AG04449 (cell line): ENCODE measurements at places on chromosomes 4 and X.

DNA sequence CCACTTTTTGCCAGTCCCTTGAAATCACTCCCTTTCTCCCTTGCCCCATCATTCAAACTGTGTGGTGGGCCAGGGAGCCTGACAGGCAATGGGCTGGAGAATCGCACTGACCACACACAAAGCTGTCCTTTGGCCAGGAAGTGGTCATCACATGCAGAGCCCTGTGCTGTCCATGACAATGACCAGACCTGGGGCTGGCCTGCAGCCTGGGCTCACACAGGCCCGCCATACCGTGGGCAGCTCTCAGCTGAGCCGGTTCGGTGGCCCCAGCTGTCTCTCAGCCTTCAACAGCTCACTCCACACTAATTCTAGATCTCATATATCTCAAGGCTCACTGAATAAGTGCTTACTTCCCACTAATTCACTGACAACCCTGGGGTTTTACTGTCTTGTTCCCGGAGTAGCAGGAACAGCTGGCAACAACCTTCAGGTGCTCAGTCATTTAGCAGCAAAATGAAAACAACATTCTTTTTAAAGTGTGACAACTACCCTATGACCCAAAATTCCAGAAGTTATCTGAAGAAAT lies 48.0 kb downstream of the USP46 start:
- no peak for DNase-seq

DNA sequence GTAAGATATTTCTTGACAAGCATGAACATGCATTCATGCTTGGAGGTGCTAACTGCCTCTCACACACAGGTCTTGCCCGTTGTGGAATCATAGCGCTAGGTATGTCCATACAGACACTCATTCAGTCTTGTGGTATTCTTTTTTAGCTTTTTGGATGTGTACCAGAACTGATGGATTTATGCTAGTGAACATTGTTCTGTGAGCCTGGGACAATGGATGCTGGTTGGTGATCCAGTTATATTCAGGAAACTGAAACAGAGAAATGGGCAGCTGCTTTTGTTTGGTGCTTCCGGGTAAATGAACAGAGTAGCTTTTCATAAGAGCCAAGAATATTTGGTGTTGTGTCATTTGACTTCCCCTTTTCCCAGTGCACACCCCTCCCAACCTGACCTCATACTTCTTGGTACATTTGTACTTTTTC lies 78.9 kb upstream of the SLC4A4 start:
- DNase-seq: no peak

GRCh38 chr4:124209626-124210025 lies 502.9 kb downstream of the ANKRD50 start:
- DNase-seq: no peak

GRCh38 chr4:13509442-13509841 lies 25.3 kb upstream of the RAB28 start:
- no peak for DNase-seq

GRCh38 chr4:185099024-185099682 lies 43.9 kb upstream of the SLC25A4 start:
- DNase-seq: no peak

GRCh38 chr4:183960046-183960420 lies 54.9 kb downstream of the STOX2 start:
- DNase-seq: no peak

GRCh38 chr4:180134091-180134866 lies 2108.9 kb upstream of the TENM3 start:
- DNase-seq: no peak

- no peak for DNase-seq
Observed at GRCh38 chrX:12595720-12596119, 195.5 kb upstream of the PRPS2 start.

DNA sequence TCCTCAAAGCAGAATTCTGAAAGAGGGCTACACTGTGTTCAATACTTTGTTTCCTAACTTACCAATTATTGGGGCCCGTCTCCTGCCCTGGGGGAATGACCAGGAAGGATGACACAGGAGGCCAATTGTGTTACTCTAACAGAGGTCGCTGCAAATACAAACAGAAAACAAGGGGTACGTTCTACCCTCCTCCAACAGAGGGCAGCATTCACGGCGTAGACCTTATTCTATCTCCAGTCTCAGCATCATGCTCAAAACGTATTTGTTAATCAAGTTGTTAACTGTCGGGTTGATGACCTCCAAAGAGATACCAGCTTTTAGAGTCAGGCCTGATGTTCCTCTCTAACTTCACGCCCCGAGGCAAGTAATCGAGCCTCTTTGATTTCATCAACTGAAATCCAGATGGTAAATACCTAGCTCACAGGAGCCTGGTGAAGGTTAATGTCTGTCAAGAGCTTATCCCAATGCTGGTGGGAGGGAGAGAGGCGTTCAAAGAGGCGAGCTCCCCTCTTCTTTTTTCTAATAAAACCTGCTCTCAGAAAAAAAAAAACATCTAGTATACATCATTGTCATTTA lies 181.0 kb upstream of the KCNIP4 start:
- no peak for DNase-seq

GRCh38 chrX:119783026-119783425 lies 8.4 kb downstream of the RPL39 start:
- DNase-seq: no peak

DNA sequence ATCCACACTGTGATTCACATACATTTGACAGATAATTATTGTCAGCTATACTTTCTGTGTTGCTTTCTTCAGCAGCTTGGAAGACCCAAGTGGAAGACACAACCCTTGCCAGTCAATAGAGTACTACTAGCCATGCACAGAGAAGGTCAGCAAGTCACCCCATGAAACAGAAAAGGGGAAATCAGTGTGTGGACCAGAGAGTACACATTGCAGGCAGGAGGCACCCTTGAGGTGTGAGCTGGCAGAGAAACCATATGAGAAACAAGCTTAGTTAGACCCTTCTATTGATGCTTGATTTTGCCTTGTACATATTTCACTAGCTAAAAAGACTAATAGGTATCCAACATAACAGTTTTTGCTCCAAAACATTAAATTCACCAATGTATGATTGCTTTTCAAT lies 99.5 kb downstream of the NLGN4X start:
- DNase-seq: no peak

- no peak for DNase-seq
Observed at GRCh38 chr4:143514497-143514896, 995 bp downstream of the SMARCA5 start.

DNA sequence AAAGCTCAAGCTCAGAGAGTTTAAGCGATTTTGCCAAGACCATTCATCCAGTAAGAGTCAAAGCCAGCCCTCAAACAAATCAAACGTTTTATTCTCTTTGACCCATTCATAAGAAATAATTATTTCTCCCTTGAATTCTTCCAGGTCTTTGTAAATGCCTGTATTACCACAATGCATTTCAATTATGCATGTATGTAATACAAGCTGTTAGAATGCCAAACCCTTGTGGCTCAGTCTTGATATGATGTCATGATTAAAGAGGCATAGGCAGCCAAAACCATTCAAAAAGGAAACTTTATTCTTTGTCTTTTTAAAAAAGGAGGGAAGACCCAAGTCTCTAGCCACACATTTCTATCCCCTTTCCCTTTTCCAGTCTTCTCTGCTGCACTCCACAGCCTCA lies 56.5 kb upstream of the PGM2 start:
- DNase-seq: peak; percentile 17

DNA sequence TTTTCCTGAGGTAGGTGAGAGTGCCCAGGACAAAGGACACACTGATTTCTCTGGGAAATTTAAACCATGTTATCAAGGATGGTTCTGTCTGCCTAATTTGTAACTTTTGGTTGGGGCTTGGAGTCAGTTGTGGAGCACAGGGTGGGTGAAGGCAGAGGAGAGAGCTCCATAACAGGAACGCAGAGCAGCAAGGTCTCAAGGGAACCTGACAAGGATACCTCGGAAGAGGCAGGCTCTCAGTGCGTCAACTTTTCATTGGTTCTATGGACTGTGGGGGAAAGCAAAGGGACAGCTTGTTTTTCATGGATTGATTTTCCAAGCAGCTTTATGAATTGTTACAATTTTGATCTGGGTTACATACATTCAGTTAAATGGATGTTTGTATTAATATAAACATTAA lies 110.4 kb downstream of the SLIT2 start:
- no peak for DNase-seq

DNA sequence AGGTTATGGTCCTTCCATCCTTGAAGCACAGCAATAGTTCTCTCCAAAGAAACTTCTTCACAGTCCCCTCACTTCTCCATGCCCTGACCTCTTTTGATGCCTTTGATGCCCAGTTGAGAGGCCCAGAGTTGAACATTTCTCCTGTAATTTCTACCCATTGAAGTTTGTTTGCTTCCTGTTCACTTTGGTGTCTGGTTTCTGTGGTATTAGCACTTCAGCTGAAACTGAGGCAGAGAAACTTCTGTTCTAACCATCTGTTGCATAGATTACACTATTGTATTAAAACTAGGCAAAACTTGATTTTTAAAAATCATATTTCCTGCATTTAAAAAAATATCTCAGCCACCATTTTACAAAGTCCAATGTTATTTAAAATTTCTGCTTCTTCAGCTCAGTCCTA lies 89.8 kb upstream of the ADGRG2 start:
- DNase-seq: no peak

- no peak for DNase-seq
Observed at GRCh38 chr4:189073739-189074138, 866.9 kb upstream of the FRG1 start.

- DNase-seq: no peak
Observed at GRCh38 chr4:41745292-41746024, 3.1 kb downstream of the PHOX2B start.

- DNase-seq: no peak
Observed at GRCh38 chr4:13386405-13387107, 97.6 kb downstream of the RAB28 start.

GRCh38 chrX:42943051-42943974 lies 165.3 kb upstream of the PPP1R2C start:
- no peak for DNase-seq

DNA sequence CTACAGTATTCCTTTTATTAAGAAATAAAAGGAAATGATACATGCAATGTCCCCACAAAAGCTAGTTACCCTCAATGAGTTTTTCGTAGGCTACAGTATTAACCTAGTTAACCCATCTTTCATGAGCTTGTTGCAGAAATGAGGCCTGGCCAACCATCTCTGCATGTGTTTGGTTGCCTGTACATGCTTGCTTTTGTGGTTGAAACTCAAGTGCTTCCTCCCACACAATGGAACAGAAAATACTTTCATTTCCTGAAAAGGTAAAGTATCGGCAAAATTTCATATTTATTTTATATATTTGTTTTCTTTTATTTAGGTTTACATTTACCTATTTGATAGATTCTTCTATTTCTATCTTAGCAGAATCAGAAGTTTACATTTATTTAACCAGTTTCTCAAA lies 214.6 kb upstream of the FAM241A start:
- no peak for DNase-seq

- DNase-seq: no peak
Observed at GRCh38 chr4:1170976-1171310, 1.4 kb downstream of the SPON2 start.

GRCh38 chr4:77159806-77160205 lies 2.8 kb downstream of the CCNG2 start:
- DNase-seq: no peak

GRCh38 chr4:153620352-153620751 lies 63.7 kb upstream of the TLR2 start:
- peak; percentile 24 for DNase-seq

- DNase-seq: no peak
Observed at GRCh38 chr4:75671802-75672421, 1.3 kb downstream of the G3BP2 start.

- DNase-seq: peak; percentile 40
Observed at GRCh38 chr4:33924239-33924638, 2320.1 kb downstream of the ARAP2 start.

- DNase-seq: no peak
Observed at GRCh38 chr4:128353791-128354190, 66.2 kb upstream of the PGRMC2 start.

DNA sequence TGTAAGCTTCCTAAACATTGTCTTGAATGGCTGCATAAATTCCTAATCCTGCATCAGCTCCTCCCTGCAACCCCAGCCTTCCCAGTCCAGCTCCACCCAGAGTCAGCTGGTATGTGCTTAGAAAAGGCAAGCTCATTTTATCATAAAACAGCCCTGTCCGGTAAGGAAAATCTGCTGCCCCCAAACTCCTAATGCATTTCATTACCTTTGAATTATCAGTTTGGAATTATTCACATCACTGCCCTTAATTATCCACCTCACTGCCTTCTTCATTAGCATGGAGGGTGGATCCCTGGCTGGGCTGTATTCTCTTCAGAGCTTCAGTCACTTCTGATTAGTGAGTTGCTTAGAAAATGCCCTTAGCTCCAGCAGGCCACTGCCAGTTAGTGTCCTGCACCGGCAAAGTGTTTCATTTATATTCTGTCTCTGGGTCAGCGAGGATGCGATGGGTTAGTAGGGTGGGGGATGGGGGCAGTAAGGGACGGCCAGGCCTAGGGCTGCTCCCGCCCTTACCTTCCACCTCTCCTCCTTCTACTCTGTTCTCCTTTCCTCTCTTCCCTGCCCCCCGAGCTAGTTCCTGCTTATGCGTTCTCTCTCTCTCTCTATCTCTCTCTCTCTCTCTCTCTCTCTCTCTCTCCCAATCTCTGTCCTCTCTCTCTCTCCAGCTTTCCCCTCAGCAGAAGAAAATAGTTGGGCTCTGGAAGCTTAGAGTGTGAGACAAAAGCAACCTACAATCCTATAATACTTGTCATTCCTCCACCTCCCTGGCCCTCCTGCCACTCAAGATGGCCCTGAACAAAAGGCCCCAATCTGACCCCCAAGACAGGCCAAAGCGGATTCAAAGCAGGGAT lies 174.8 kb upstream of the KLF3 start:
- DNase-seq: no peak

DNA sequence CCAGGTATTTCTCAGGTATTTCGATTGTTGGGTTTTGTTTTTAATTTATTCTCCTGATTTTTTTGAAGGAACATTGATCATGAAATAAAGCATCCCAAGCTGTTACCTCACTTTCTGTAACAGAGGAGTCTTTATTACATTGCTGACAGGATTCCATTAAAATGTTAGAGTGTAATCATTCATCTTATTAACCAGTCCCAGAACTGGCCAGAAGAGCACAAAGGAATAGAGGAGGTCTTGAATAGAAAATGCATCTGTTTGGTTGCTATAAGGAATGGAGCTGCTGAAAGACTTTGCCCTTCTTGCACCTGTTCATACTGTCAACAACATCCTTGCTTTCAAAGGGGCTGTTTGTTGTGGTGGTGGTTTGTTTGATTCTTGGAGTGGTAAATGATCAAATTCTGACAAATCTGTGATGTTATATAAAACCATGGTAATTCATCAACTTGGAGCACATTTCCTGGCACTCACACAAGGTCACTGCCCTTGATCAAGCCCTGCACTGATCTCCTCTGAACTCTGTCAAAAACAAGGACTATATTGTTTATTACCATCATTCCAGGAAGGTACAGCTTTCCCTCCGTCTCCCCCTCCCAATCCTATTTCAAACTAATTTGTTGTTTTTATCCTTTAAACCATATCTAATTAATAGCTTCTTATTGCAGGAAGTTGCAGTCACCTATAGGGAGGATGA lies 215.8 kb downstream of the PCDH19 start:
- DNase-seq: no peak

GRCh38 chr4:94934864-94935263 lies 177.1 kb downstream of the BMPR1B start:
- no peak for DNase-seq
